Memory B cell (primary cell): ENCODE measurements at places on chromosomes 6 and 20.

DNA sequence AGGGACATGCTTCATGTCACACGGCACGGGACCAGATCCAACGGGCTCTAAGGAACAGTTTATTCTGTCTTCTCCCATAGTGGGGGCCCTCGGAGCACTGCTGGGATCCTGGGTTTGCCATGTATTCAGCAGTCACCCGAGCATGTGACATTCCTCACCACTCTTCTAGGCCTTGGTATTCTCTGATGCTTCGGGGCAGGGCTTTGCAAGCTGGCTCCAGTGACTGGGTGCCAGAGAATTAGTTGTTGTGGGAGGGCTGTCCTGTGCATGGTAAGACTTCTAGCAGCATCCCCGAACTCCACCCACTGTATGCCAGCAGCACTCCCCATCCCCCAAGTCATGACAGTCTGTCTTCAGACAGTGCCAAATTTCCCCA lies 5.4 kb downstream of the CCN5 start:
- H3K27ac ChIP-seq = no peak overlapping the region
- DNase-seq = no peak
- no peaks in the 10 kb centered on the region for H3K36me3 ChIP-seq
- H3K4me3 ChIP-seq = no peak overlapping the region
- no peaks in the 10 kb centered on the region for H3K4me1 ChIP-seq
- H3K27me3 ChIP-seq = peaks cover 3% of the 10 kb centered on the region

- DNase-seq = no peak
- H3K36me3 ChIP-seq = no peaks in the 10 kb centered on the region
- H3K27ac ChIP-seq = no peak overlapping the region
- H3K27me3 ChIP-seq = peaks cover 4% of the 10 kb centered on the region
- no peak overlapping the region for H3K4me3 ChIP-seq
- H3K4me1 ChIP-seq = peaks cover 6% of the 10 kb centered on the region
Measured at GRCh38 chr6:89886378-89887120, 7.7 kb upstream of the GJA10 start.

GRCh38 chr6:3323696-3324261 lies 65.0 kb downstream of the PSMG4 start:
- peaks cover 13% of the 10 kb centered on the region for H3K27me3 ChIP-seq
- DNase-seq = no peak
- H3K4me3 ChIP-seq = no peak overlapping the region
- H3K36me3 ChIP-seq = no peaks in the 10 kb centered on the region
- H3K27ac ChIP-seq = no peak overlapping the region
- peaks cover 4% of the 10 kb centered on the region for H3K4me1 ChIP-seq

- DNase-seq = no peak
- H3K36me3 ChIP-seq = no peaks in the 10 kb centered on the region
- no peak overlapping the region for H3K27ac ChIP-seq
- H3K4me3 ChIP-seq = no peak overlapping the region
Measured at GRCh38 chr20:54619682-54620081, 144.3 kb downstream of the DOK5 start.

DNA sequence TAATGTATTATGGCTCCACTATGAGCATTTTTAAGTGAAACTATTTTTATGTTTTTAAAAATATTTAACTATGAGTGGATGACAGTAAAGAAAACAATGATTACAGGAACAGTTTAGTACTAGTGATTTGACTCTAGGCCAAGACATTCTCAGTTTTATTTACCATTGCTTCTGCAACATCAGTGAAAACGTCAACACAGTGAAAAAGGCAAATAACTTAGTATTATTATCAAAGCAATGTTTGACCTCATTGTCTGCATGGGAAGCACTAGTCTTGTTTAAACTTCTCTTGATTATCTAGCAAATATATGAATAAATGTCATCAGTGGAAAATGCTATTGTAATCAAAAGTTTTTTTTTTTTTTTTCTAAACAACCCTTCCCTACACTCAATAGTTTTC lies 165.0 kb downstream of the HTR1B start:
- no peak overlapping the region for H3K4me3 ChIP-seq
- no peaks in the 10 kb centered on the region for H3K4me1 ChIP-seq
- H3K36me3 ChIP-seq = no peaks in the 10 kb centered on the region
